Activated CD8-positive, alpha-beta T cell treated with anti-CD3 and anti-CD28 coated beads for 36 hours (primary cell): ENCODE measurements at places on chromosomes 3 and 15.
A peak's percentile ranks its signal among the peaks of the same experiment; 100 is the strongest.

DNA sequence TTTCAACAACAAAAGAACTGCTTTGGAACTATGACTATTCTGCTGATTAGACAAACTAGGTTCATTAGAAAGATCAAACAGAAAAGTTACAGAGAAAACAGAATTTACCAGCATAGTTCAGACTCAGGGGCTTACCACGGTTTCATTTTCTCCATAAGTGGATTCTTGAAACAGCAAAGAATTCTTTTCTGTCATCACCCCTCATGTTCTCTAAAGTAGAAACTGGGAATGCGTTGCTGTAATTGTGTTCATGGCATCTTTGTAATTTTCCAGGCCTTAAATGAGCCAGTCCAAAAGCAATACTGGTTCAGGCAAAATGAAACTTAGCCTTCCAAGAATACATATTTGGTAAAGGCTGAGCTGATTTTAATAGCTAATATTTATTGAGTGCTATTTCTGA lies 287.8 kb downstream of the CHL1 start:
- DNase-seq, result no peak

DNA sequence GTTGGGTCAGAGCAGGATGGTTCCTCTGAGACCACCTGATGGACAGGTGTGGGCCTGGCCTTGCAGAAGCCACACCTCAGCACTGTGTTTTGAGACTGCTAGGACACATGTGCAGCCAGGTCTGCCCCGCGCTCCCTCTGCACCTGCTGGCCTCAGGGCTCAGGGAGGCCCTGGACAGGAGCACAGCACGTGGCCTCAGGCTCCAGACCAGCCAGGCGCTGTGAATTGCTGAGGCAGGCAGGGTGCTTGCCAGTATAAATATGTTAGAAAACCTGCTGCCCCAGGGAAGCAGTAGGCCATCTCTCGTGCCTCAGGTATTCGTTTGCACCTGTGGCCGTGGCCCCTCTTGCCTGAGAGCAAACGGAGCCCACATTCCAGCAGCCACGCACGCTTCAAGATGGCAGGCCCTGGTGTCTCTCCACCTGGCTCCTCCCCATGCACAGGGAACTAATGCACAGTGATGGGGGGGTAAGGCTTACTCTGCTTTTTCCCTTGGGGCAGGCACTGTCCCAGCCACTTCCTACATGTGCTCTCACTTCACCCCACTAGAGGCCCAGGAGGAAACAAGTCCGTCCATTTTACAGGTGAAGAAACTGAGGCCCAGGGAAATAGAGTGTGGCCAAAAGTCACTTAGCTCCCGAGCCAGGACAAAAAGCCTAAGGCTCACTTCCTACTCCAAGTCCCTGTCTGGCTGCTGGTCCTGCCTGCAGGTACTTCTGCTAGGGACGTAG lies 20.4 kb downstream of the SEC61A1 start:
- no peak for DNase-seq

- DNase-seq, result peak; percentile 79
Observed at GRCh38 chr15:38530113-38530512, 34.5 kb downstream of the RASGRP1 start.

DNA sequence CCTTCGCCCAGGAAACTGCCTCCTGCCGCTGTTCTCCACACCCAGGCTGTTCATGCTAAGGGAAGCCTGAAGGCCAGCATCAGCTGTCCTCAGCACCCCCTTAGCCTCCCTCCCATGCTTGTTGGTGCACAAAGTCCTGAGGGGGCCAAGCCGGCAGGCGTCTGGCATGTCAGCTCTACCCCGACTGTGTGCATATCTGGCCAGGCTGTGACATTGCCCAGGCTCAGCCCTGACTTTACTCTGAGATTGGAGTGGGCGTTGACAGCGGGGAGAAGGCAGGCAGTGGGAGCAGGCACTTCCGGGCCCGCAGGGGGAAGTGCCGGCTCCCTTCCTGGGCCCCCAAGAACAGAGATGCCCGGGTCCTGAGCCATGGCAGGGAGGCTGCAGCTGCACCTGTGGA lies 492.2 kb downstream of the AGBL1 start:
- DNase-seq, result no peak

- DNase-seq, result no peak
Observed at GRCh38 chr3:160331127-160331937, 67.7 kb downstream of the IFT80 start.

GRCh38 chr3:13792512-13793371 lies 87.1 kb downstream of the WNT7A start:
- no peak for DNase-seq

DNA sequence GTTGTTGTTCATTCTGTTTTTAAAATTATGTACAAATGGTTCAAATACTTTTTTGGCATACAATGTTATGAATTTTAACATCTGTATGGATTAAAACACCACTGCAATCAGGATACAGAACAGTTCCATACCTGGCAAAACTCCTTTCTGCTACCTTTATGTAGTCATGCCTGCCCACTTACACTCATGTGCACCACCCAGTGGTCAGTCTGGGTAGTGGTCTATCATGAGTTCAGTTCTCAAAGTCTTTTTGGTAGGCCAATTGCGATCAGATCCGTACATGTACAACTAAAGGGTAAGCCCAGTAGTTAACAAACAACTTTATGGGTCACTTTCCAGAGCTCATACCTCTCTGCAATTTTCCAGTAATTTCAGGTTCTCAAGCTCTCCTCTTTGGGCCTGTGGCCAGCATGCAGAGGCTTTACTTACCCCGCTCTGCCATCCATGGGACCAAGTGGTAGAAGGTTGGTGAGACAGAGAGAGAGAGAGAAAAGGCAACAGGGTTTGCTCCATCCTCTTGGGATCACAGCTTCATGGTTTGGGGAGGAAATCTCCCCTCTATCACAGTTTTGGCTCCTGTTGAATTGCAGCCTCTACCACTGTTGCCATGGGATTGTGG lies 63.9 kb upstream of the FAM98B start:
- peak; percentile 80 for DNase-seq

- no peak for DNase-seq
Observed at GRCh38 chr15:38041576-38041975, 107.1 kb downstream of the TMCO5A start.

DNA sequence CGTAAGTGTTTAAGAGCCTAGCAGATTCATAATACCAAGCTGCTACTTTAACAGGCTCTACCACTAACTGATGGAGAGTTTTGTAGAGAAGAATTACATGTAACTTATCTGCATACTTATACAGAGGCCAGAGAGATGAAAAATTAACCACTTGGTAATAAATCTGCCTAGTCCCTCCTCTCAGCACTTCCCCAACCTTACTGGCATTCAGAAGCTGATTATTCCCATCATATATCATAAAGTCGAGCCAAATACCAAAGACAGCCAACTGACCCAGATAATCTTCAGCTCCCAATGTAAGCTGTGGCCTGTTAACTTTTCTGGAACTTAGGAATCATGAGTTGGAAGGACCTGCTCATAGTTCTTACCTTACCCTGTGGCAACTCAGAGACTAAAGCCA lies 25.5 kb upstream of the CSPG5 start:
- no peak for DNase-seq

GRCh38 chr15:60757831-60758570 lies 279.1 kb upstream of the ICE2 start:
- DNase-seq, result no peak

- no peak for DNase-seq
Observed at GRCh38 chr3:154428286-154429206, 1.4 kb downstream of the GPR149 start.

DNA sequence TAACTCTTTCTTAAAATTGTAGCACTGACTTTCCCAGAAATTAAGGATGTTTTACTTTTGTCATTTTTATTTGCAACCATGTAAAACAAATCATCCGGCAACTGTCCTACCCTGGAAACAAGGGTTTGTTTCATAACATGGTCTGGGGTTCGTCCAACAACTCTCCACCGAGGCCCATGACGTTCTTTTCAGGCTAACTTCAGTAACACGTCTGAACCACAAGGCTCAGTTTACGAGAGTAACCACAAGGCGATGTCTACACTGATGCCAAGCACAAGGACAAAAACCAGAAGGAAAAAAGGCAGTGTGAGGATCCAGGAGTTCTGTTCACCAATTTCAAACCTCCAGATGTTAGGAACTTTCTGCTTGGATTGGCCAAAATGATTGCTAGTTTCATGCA lies 546.1 kb downstream of the NTRK3 start:
- no peak for DNase-seq

DNA sequence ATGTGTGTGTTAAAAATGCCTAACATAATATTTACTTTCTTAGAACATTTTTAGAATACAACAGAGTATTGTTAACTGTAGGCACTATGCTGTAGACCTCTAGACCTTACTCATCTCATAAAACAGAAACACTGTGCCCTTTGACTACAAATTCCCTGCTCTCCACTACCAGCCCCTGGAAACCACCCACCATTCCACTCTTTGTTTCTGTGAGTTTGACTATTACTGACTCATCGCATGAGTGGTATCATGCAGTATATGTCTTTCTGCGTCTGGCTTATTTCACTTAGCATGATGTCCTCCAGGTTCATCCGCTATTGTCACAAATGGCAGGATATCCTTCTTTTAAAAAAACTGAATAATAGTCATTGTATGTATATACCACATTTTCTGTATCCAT lies 216.7 kb upstream of the CFAP20DC start:
- DNase-seq, result peak; percentile 3

GRCh38 chr15:66724732-66725463 lies 22.9 kb downstream of the SMAD6 start:
- no peak for DNase-seq

DNA sequence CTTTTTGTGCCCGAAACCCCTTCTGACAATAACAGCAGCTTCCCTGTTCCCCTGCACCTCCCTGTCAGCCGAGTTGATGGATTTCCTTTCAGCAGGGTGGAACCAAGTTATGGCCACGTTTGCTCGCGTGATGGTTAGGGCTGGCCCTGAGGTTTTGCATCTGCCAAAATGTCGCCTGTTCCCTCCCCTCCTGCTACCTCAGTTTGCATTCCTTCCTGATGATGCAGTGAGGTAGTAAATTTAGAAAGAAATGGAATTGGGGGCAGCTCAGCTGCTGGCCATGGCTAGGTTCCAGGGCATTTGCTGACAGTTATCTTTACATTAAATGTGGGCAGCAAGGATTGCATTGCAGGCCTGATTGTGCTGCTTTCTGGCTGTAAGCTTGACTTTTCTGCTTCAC lies 13.2 kb downstream of the LIMD1 start:
- no peak for DNase-seq

DNA sequence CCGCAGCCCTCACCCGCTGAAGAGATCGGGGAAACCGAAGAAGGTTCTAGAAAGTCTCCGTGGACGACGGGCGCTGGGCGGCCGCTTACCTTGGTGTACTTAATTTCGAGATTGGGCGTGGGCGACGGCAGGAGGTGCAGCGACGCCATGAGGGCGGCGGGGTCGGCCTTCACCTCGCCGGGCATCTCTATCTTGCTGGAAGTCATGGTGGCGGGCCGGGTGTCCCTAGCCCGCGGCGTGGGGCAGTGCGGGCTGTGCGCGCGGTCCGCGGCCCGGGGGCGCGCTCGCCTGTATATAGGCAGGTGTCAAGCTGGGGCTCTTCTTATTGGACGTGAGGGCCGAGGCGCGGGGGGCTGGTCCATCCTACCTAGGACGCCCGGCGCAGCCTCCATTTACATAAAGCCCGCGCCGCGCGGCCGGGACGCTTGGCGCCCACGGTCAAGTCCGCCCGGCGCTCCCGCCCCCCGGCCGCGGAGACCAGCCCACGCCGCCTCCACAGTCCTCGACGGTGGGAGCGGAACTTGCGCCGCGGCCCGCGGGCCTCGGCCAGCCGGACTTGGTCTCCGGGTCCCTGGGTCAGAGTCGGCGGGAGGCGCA lies at the start of gene ALDH1A2:
ALDH1A2 (minus strand) TSS at position 267 of the 597 bp plus-strand sequence; CDS start at position 206, 61 bp downstream.
- peak; percentile 25 for DNase-seq

GRCh38 chr3:101252945-101253344 lies 67.4 kb downstream of the IMPG2 start:
- no peak for DNase-seq

DNA sequence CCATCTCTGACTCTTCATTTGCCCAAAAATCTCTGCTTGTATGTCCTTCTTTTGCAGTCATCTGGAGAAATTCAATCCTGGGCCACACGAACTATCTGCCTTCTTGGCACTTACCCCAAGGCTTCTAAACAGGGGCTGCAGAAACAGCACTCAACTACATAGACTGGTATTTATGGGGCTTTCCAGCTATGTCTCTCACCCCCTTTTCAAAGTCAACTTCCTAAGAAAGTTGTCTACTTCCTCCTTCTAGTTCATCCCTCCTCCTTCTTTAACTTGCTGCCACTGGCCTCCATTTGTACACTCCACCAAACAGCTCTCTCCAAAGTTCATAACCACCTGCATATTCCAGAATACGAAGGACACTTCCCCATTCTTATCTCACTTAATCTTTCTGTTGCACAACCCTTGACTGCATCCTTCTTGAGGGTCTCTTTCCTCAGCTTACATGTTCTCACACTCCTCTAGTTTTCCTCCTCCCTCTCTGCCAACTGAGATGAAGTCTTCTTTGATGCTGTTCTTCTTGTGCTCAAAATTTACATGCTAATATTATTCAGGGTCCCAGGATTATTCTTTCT lies 55.2 kb downstream of the PLD1 start:
- DNase-seq, result no peak

GRCh38 chr15:51307325-51307724 lies 31.1 kb downstream of the CYP19A1 start:
- DNase-seq, result no peak

GRCh38 chr3:15094187-15094875 lies 4.6 kb downstream of the RBSN start:
- DNase-seq, result no peak

DNA sequence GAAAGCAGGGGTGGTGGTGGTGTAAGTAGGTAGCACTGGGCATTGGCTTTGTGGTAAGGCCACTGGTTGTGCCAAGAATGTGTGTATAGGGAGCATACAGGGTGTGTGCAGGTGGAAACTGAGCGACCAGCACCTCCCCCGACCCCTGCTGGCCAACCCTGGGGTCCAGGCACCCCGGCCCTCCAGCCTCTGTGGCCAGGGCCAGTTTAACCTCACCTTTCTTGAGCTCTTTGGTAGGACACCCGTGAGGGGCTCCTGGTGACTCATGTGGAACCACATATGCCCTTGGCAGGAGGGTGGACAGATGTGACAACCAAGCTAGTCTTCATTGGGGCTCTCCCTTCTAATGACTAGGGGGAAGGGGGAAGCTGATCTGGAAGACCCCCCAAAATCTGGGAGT lies 19.5 kb downstream of the SHF start:
- no peak for DNase-seq

DNA sequence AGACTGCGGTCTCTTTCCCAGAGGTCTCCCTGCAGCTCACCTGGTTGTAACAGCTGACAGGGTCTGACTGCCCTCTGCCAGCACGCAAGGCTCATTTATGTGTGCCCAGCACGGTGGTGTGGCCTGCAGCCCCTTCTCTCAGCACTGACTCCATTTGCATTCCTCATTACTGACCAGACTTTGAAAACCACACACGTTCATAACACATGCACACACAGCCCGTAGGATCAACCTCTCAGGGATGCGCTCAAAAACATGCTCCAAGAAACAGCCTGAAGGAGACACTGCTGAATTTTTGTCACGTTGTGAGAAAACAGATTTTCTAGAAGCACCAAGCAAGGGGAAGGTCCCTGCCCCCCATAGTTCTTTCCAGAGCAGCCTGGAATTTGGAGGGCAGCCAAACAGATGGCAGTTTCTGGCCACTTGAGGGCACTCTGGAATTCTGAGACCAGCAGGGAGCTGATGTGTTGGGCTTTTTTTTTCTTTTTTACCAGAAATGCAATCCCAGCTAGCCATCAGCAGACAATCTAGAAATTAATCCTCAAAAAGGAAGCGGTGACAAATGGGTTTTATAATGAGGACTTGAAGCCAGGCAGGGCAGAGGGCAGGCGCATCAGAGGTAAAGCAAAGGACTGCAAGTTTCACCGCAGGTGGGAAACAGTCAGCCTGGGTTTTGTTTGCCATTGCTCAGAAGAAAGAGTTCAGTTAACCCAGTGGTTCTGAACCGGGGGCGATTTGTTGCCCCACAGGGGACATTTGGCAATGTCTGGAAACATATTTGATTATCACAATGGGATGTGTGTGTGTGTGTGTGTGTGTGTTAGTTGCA lies 170.5 kb upstream of the PROK2 start:
- peak; percentile 58 for DNase-seq
